ENCODE measurements at places on chromosomes 3 and 15.

DNA sequence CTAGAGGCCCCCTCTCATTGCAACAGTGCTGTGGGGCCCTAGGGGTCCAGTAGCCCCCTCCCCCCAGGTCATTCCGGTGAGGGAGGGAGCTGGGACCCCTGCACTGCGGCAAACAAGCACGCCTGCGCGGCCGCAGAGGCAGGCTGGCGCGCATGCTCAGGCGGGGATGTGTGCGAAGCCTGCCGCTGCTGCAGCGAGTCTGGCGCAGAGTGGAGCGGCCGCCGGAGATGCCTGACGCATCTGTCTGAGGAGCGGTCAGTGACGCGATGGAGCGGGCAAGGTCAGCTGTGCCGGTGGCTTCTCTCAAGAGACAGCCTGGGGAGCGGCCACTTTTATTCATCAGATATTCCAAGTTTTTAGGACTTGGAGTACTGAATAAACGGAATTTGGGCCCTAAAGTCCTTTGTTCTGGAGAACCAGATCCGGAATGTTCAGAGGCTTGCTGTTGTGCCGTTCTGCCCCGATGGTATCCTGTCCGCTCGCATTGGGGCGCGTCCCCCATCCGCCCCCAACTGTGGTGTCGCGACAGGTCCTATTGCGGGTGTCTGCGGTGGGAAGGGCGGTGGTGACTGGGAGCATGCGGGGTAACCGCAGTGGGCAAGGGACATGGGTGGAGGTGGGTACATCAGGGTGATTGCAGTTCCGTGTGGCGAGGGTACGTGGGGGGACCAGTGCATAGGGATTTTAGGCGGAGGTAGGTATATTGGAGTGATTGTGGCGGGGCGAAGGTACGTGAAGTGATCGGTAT, at the start of the genes SNRPN and SNURF:
Gene SNRPN (plus strand): TSS at position 205 of the 748 bp plus-strand sequence. CDS start 19,467 bp downstream, outside the sequence.
Gene SNURF (plus strand): TSS at position 205 of the 748 bp plus-strand sequence. CDS start 62 bp downstream, at position 267.
- DNase-seq = peak; percentile 77

- DNase-seq = no peak
These were observed 16.4 kb downstream of the TGM4 start for GRCh38 chr3:44890852-44891251.

GRCh38 chr3:187719628-187720336, 17.4 kb upstream of the RTP2 start:
- DNase-seq = no peak

- DNase-seq = no peak
These were observed 44.1 kb upstream of the GRAMD1C start for GRCh38 chr3:113794526-113794925.

DNA sequence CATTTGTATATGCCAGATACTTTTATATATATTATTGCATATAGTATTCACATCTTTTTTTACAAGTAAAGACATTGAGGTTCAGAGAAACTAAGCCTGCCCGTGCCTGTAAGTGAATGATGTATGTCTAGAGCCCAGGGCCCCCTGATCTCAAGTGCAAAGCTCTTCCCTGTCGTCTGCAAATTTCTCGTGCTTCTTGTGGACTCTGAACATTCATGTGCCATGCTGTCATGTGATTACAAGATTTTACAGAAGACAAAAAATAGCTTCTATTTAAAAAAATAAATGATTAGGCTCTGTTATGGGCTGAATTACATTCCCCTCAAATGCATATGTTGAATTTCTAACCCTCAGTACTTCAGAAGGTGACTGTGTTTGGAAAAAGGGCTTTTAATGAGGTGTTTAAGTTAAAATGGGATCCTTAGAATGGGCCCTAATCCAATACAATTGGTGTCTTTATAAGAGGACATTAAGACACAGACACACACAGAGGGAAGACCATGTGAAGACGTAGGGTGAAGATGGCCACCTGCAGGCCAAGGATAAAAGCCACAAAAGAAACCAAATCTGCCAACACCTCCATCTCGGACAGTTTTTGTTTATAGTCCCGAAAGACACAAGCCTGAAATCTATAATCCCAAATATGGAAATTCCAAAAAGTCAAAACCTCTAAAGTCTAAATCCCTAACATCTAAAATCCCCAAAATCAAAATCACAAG, 3.9 kb upstream of the MASP1 start:
- no peak for DNase-seq

DNA sequence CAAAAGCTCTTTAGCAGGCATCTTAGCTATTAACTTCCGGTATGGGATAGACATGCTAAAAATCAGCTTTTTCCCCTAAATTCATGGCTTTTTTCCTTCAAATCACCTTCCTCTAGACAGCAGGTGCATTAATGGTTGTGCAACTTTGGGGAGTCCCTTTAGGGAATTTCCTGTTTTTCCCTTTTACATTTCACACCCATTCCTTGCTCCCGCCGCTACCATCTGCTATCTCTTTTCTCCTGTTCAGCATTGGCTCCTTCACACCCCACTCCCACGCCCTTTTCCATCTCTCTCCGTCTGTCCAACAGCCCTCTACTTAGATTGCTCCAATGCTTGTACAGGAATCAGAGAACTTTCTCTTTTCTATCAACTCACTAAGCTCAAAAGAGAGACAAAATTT, 43.4 kb downstream of the FEZF2 start:
- no peak for DNase-seq

DNA sequence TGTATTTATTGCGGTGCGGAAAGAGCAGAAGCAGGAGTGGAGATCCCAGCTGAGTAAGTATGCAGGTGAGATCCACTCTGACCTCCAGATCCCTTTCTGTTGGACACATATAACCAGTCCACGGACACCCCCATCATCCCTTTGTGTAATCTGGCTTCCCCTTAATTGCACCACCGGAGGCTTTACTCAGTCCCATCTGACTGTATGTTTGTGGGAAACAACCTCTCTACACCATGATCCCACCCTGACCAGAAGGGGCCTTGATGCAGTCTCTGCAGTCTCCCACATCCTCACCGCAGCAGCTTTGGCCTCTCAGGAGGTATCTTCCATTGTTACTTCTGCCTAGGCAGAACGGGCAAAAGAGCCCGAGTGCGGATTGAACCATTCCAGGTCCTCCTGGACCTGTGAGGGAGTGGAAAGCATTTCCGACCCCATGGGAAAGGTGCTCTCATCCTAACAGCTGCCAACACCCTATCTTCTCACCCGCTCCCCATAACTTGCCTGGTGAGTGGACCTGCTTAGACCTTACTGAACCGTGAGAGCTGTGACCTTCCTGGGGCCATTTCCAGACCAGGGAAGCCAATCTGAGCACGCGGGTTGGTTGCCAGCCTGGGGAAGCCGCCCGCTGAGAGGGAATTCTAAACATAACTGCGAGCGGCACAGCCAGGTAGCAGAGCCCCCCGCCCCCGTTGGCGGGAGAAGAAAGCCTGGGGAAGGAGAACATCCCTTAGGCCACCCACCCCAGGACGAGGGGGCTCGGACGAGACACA, 1.1 kb downstream of the SLCO2A1 start:
- no peak for DNase-seq

GRCh38 chr3:99023590-99024192, 122.2 kb upstream of the DCBLD2 start:
- peak; percentile 48 for DNase-seq

- DNase-seq = no peak
These were observed 77.4 kb downstream of the LRRFIP2 start for GRCh38 chr3:37096975-37097374.

GRCh38 chr15:59866642-59867041, 137.5 kb upstream of the FOXB1 start:
- DNase-seq = no peak

DNA sequence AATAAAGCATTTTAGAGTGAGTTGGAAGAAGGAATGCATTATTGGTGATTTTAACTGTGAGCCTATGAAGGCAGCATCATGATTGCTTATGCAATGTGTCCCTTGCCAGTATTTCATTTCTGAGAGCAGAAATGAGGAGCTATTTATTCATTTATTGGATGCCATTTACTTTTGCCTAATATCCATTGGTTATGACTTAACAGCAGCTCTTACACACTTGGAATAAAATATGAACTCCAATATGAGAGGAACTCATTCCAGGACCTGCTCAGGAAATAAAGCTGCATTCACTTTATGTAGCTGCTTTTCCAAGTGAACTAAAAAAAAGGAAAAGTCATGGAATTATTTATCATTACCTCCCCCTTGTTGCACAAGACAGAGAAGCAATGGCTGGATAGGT, 280.1 kb downstream of the LRTM1 start:
- DNase-seq = no peak

- no peak for DNase-seq
These were observed 189.4 kb downstream of the UBE3A start for GRCh38 chr15:25249236-25250010.

GRCh38 chr3:134463676-134464063, 22.1 kb downstream of the ANAPC13 start:
- no peak for DNase-seq

- no peak for DNase-seq
These were observed 13.1 kb upstream of the CORO2B start for GRCh38 chr15:68565726-68566125.

GRCh38 chr3:3799173-3800079, at the start of gene LRRN1:
Gene LRRN1 (plus strand): TSS chr3:3799431. CDS start chr3:3844642, 45,211 bp downstream.
- DNase-seq = peak; percentile 3

DNA sequence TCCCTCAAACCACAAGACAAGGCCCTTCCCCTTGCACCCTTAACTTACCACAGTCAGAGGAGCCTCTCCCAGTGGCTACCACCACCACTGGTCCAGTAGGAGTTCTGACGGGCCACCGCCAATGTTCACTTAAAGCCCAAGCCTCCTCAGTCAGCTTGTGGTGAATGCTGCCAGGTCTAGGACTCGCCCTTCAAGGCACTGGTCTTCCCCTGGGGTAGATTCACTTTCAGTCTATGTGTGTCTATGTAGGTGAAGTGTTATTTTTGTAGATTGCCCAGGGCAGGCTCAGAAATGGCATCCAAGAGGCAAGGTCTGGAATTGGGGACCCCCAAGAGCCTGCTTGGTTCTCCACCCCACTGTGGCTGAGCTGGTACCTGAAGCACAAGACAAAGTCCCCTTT, 15.4 kb upstream of the CASR start:
- peak; percentile 42 for DNase-seq

- DNase-seq = no peak
These were observed 58.5 kb downstream of the TGFBR2 start for GRCh38 chr3:30664884-30665283.

DNA sequence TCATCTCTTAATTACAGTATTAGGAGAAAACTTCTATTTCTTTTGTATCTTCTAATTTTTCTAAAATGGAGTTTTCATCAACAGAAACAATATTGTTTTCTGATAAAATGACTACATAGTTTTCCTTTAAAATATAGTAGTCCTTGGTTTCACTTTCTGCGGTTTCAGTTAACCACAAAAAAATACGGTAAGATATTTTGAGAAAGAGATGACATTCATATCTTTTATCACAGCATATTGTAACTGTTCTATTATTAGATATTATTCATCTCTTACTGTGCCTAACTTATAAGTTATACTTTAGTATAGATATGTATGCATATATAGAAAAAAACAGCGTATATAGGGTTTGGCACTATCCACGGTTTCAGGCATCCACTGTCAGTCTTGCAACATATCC, 2.3 kb downstream of the B4GALT4 start:
- no peak for DNase-seq

GRCh38 chr3:57145852-57146251, 19.3 kb downstream of the IL17RD start:
- no peak for DNase-seq

DNA sequence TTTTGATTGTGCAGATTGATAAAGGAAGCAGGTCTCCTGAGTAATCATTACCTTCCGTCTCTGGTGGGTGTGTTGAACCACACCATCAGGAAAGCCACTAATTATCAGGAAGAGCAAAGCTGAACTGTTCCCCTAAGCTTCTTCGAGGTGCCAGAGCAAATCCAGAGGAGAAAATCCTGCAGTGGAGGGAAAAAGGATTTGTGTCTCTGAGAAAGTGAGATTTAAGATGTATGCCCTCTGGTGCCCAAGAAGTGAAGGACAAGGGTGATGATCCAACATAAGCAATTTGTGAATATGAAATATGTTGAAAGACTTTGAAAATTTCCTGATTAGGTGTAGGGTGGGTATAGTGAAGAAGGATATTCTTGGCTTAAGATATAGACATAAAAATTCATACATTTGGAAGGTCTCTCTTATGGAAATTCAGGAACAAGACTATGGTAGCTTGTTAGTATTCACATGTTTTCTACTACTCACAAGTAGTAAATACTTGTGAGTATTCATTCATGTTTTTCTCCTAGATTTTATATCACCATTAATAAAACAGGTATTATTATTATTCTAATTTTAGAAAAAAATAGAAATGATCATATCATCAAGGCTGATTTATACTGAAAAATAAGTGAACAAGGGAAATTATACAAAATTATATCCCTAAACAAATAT, 34.8 kb downstream of the COMMD2 start:
- DNase-seq = peak; percentile 76

DNA sequence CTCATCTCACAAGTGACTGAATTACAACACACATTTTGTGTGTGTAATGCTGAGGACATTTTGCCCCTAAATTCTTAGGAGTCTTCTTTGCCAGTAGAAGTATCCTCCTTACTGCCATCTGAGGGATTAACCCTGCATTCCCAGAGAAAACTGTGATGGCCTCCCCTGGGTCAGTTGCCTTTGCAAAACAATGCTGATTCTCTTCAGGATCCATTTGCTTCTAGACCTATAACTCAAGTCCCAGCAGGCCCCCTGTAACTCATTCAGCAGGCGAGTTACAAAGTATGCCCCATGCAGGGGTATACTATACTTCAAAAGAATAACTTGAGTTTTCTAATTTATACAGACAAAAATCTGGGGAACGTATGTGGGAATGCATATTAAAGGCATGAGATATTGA, 6.6 kb upstream of the MCF2L2 start:
- no peak for DNase-seq

- DNase-seq = no peak
These were observed 182.2 kb upstream of the ICE2 start for GRCh38 chr15:60661080-60661645.

DNA sequence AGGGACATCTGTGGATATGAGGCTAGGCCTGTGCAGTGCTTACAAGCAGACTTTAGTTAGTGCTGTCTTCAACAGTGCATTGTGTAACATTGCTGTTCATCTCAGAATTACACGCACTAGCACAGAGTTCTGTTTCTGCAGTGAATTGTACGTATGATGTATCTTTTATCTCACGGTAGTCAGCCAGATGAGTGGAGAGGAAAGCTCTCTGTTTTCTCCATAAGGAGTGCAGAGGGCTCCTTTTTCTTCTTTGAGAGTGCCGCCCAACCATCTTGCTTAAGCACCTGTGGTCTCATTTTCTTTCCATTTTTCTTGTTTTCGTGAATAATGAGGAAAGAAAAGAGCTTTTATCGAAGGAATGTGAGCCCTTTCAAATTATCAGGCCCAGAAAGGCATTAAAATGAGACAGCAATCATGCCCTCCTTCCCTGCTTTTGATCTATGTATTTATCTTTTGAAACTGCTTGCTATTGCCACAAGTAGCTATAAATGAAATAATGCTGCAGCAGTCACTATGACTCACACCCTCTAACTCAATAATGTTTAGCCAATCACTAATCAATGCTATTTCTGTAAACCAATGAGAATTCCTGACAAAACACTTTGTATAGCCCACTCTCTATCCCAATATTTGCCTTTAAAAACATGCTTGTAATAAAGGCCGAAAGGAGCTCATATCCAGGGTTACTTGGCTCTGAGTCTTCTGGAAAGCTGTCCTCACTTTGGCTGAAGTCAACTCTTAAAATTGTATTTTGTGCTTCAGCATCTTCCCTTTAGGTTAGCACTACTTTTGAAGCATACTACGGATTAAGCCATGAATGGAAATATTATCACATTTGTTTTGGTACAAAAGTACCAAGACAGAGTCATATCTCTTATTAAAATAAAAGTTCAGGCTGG, 226.0 kb upstream of the P2RY1 start:
- no peak for DNase-seq

- DNase-seq = no peak
These were observed 155.7 kb downstream of the EEFSEC start for GRCh38 chr3:128309026-128309425.

GRCh38 chr3:12527757-12528143, 17.5 kb downstream of the MKRN2OS start:
- DNase-seq = no peak

Data from GM12865 (cell line).